ENCODE measurements at places on chromosomes 1 and 21.

DNA sequence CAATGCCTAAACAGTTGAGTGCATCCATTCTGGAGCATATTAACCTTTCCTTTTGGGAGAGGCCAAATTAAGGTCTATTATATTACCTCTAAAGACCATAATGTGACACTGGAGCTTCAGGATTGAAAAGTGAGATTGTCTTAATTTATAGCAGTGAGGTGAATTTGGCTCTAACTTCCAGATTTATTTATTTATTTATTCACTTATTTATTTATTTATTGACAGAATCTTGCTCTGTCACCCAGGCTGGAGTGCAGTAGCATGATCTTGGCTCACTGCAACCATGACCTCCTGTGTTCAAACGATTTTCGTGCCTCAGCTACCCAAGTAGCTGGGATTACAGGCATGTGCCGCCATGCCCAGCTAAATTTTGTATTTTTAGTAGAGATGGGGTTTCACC is 19.1 kb downstream of the ZCCHC17 start:
- no peak for DNase-seq

DNA sequence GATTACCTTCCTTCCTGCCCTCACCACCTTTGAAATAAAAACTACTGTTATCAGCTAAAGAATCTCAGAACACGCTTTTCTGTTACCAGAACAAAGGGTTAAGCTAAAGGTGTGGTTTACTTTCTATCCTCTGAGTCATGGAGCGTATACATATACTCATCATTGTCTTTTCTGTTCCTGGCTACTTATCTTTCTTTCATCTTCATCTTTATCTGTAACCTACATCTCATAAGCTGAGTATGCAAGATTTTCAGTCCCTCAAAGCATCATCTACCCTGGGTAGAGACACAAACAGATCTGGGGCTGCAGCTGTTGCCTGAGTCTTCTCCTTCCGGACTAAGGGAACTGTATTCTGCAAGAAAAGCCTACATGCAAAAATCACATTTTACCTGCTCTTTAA is 75.6 kb downstream of the LMO4 start:
- no peak for DNase-seq

- DNase-seq: no peak
Observed at GRCh38 chr1:186082235-186082937, 292.7 kb downstream of the TPR start.

GRCh38 chr1:115327270-115327669 is 10.8 kb downstream of the NGF start:
- DNase-seq: no peak

- no peak for DNase-seq
Observed at GRCh38 chr1:221933814-221934213, 191.9 kb upstream of the DUSP10 start.

Measured in hippocampal formation (tissue), 2 donors.